Hematopoietic multipotent progenitor cell treated with erythropoietin and hydrocortisone succinate and interleukin-3 and kit ligand, for 6 days (in vitro differentiated cells): ENCODE measurements at places on chromosomes 6 and 20.

DNA sequence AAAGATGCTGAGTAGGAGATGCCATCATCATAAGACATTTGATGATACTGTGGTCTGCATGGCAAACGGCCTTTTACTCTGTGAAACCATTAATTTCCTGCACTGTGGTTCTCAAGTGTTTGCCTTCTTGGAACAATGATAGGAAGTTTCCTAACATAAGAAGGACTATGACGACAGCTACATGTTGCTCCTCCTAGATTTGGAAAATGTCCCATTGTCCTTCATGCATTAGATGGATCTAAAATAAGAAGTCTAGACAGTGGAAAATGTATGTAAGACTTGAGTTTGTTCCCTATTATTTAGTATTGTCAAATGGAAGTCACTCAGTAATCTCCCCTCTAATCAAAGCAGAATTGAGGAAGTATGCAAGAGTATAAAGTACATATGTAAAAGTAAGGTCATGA lies 98.5 kb upstream of the TMEM170B start:
- DNase-seq: peak; percentile 33

DNA sequence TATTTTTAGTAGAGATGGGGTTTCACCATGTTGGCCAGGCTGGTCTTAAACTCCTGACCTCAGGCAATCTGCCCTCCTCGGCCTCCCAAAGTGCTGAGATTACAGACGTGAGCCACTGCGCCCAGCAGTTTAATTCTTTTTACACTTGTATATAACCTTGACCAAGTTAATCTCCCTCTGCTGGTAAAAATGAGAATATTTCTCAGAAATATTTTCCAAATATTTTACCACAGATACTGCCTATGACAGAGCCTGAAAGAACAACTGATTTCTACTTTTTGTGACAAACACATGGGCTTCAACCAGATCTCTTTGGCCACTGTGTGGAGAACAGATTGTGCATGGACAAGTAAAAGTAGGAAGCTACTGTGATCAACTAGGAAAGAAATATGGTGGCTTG lies 21.2 kb upstream of the NHSL1 start:
- peak; percentile 44 for DNase-seq

- no peak for DNase-seq
Observed at GRCh38 chr6:98678481-98678880, 155.9 kb upstream of the POU3F2 start.

DNA sequence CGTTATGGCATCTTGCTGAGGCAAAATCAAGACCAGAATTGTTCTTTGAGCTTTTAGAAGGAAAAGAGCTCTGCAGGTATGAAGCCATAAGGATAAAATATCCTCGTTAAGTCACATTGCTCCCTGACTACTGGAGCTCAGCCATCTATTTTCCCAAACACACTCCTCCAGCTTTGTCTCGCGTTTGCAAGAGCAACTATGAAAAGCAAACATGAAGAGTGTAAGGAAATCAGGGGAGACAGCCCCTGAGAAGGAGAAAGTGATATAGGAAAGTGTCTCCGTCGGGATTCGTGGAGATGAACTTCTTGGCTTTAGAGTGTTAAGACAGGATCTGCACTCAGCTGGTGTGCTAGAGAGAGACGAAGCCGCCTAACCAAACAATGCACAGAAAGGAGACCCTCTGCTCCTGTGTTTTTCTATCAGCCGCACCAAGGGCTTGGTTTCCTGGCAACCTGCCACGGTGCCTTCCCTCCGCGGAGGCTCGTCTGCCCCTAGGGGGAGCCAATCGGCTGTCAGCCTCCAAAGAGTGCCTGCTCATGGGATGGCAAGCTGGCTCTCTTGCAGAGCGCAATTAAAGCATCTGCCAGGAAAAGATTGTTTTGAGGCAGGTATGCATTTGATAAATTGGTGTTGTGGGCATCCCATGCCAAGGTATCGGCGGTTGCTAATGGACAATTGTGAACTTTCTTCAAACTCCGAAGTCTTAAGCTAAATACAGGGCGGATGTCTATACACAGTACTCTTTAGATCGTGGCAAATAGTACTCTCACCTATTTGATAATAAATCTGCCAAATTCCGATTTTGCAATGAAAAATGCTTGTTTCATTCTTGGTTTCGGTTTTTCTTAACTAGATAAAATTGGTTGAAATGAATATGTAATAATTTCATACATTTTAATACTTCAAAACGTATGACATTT lies 603.2 kb downstream of the RNF144B start:
- peak; percentile 83 for DNase-seq

DNA sequence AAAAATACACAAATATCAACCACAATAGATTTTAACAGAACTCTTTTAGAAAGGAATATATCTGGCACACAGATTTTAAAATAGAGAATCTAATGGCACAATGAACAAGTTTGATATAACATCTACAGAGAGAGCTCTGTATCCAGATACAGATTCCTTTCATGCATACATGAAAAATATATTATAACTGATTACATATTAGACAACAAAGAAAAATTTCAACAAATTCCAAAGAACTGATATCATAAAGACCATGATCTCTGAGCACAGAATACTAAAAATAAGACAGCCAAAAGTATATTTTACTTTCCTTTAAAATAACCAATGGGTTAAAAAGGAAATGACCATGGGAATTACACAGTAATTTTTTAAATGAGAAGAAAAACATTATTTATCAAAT lies 74.1 kb upstream of the MAP7 start:
- DNase-seq: no peak

- DNase-seq: no peak
Observed at GRCh38 chr6:53026526-53026925, 31.4 kb upstream of the GSTA4 start.

DNA sequence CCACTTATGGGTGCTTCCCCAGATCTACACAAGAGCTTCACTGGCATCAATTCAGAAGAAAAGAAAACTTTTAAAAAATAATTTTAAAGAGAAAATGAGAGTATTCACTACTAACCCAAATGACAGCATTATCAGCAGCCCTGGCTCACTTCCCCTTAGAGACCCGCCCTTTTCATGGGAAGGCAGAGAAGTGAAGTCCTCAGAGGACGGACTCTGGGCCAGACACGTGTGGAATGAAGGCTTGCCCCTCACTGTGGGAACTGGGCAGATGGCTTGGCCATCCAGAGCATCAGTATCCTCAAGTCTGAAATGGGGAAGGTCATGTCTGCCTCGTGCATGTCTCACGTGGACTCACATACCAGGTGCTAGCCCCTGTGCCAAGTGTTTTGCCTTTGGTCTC lies 63.5 kb downstream of the JAG1 start:
- DNase-seq: peak; percentile 20

- DNase-seq: no peak
Observed at GRCh38 chr20:36145877-36146707, 8.4 kb upstream of the EPB41L1 start.

DNA sequence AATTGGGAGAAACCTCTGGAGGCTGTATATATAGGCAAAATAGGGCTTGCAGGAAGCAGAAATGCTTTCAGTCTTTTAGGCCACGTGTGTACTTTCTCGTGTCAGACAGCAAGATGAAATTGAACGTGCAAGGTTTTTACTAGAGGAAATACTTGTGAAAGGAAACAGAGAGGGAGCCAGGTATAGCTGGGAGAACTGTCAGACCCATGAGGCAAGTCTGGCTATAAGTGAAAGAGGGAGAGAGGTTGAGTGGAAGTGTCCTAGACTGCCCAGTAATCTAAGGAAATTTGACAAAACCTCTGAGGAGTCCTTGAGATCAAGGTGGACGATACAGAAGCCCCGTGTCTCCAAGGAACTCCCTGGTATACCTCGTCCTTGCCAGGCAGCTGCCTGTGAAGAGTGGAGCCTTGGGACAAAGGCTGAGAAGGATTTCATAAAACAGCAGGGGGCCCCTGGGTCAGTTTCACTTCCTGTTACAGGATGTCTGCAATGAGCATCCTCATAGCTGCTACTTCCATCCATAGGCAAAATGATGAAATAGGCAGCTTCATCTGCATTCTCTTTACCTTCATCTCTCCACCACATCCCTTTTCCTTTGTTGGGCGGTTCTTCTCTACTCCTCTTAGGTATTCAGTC lies 114.4 kb upstream of the MAP3K7 start:
- DNase-seq: peak; percentile 4

DNA sequence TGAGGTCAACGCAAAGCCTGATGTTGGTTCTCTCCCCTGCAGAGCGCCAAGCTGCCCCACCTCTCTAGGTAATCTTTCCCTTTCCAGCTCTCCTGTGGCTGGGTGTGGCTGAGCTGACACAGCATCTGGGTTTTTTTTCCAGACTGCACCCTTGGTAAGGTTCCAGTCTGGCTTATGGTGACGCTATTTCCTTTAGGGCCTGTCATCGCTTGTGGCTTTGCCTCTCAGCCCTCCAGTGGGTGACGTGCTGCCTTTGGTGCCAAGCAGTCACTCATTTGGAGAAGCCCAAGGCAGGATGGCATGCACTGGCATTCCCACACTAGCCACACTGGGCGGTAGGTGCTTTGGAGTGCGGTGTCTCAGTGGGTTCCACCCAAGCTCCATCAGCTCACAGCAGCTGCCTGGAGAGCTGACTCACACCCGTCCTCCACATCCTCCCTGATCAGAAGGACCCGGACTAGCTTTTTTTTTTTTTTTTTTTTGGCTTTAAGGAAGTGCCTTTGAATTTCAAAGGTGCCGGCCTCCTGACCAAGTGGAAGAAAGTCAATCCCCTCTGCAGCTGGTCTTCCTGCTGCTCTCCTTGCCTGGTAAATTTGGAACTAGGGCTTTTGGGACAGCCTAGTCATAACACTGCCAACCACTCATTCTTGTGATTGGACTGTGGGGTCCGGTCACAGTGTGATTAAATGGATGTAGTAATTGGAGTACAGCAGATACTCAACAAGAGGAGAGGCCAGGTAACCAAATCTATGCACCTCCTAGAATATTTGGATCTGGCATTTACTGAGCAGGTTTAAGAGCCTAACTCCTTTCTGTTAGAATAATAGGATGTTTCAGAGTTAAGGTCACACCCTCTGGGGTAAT lies 153.6 kb downstream of the CD83 start:
- DNase-seq: peak; percentile 83

DNA sequence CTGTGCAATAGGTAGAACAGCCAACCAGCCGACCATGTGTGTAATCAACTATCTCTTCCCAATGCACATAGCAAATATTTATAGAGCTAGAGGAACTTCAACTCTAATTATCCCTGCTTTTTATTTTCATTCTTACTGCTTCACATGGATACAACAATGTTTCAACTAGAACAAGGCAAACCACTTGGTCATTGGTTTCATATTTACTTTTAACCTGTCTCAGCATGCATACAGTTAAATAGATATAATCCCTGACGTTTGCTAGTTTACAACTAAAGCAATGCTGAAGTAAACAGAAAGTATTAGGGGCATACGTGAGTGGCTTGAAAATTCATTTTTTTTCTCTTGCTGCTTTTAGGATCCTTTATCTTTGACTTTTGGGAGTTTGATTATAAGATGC lies 318.5 kb upstream of the MAP3K7 start:
- no peak for DNase-seq

- DNase-seq: no peak
Observed at GRCh38 chr6:79240509-79240908, 6.0 kb upstream of the HMGN3 start.

DNA sequence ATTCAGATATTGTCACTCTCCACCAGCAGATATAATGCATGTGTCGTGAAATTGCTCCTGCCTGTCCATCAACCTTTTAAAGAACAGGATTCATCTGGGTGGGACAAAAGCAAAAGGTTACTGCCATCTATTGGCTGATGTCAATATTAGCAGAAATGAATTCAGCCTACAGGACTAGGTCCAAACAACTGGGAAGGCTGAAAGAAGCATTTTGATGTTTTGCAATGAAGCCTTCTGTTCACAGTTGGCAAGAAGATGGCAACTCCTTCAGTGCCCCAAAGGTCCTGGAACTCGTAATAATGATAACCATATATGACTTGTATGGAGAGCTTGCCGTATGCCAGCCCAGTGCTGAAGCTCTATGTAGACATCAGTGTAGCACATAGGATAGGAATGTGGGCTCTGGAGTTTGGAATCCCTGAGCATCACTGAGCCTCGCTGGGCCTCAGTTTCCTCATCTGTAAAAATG lies 7.5 kb downstream of the BCAS1 start:
- DNase-seq: peak; percentile 89

GRCh38 chr6:163170294-163170883 lies 244.1 kb upstream of the QKI start:
- DNase-seq: peak; percentile 25
